Activated T-cell treated with anti-CD3 and anti-CD28 coated beads, Interleukin-2, amount 50 U/mL, for 72 hours (primary cell): ENCODE measurements at places on chromosomes 6 and 20. TPM values are rescaled to one million over a fixed set of nuclear protein-coding genes. Genes with fewer than 3 reads are reported as not detected.

DNA sequence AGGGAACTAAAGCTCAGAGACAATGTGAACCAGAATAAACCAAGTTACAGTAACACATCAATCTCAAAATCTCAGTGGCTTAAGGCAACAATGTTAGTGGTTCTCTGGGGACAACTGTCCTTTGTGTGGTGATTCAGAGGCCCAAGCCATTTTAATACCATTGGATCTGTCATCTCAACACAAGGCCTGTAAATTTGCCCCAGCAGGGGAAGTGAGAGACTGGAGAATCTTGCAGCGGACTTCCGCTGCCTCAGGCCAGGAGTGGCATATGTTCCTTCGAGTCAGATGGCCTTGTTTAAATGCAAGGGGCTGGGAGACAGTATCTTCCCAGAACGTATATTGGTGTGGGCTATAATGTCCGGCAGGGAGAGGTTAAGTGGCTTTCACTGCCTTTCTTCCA, 126.0 kb downstream of the CD83 start:
- H3K36me3 ChIP-seq, result no peaks in the 10 kb centered on the region
- no peaks in the 10 kb centered on the region for H3K27me3 ChIP-seq
- DNase-seq, result no peak
- H3K4me1 ChIP-seq, result peaks cover 11% of the 10 kb centered on the region
- no peak overlapping the region for H3K4me3 ChIP-seq

GRCh38 chr6:4819706-4820283, 43.6 kb downstream of the CDYL start:
- peaks cover 5% of the 10 kb centered on the region for H3K36me3 ChIP-seq
- no peak overlapping the region for H3K4me3 ChIP-seq
- DNase-seq, result no peak
- peaks cover 41% of the 10 kb centered on the region for H3K4me1 ChIP-seq
- H3K27me3 ChIP-seq, result no peaks in the 10 kb centered on the region
- no peak overlapping the region for H3K27ac ChIP-seq

GRCh38 chr20:41001497-41001896, 27.1 kb upstream of the TOP1 start:
- H3K4me1 ChIP-seq, result peaks cover 33% of the 10 kb centered on the region
- H3K4me3 ChIP-seq, result no peak overlapping the region
- H3K36me3 ChIP-seq, result no peaks in the 10 kb centered on the region
- H3K27ac ChIP-seq, result no peak overlapping the region
- no peak for DNase-seq

GRCh38 chr6:4615231-4615630, 161.0 kb upstream of the CDYL start:
- H3K36me3 ChIP-seq, result peaks cover 2% of the 10 kb centered on the region
- no peak overlapping the region for H3K4me3 ChIP-seq
- H3K27ac ChIP-seq, result no peak overlapping the region
- no peak for DNase-seq
- peaks cover 18% of the 10 kb centered on the region for H3K27me3 ChIP-seq
- peaks cover 2% of the 10 kb centered on the region for H3K4me1 ChIP-seq

The MAK gene
- total RNA-seq, result 0.48 TPM

DNA sequence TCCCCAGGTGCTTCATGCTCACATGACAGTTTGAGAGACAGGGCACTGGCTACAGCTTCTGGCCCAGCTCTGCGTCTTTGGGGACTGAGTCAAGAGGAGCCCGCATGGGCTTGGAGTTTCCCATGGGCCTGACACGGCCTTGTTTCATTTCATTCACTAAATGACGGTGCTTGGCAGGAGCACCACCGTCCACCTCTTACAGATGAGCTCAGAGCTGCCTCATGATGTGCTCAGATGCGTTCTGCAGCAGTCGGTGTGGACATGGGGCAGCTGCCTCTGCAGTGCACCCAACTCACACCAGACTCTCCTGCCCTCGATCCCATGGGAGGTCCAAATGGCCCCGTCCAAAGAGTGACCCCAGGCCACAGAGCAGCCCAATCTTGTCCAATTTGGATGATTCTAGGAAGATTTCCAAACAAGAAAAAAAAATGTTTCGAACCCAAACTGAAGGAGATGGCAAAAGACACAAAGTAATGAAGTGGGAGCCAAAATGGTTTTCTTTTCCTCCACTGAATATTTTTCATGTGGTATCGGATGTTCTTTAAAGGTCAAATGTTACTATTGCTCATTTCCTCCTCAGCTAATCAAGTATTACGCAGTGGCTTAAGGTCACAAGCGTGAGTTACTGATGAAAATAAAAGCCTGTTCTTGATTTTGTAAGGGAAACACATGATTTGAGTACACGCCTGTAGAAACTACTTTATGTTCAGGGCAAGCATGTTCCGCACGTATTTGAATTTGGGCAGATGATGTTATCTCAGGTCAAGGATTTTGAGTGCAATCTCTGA, 524.2 kb downstream of the CDH26 start:
- no peak overlapping the region for H3K27ac ChIP-seq
- no peak for DNase-seq
- no peak overlapping the region for H3K4me3 ChIP-seq
- H3K27me3 ChIP-seq, result peaks cover 8% of the 10 kb centered on the region
- H3K36me3 ChIP-seq, result no peaks in the 10 kb centered on the region
- no peaks in the 10 kb centered on the region for H3K4me1 ChIP-seq

The TMEM244 gene
- not detected for total RNA-seq

- H3K4me1 ChIP-seq, result no peaks in the 10 kb centered on the region
- DNase-seq, result no peak
- no peak overlapping the region for H3K4me3 ChIP-seq
- H3K36me3 ChIP-seq, result no peaks in the 10 kb centered on the region
Observed at GRCh38 chr20:15033891-15034290, 696.5 kb upstream of the FLRT3 start.

The BCAS4 gene
- total RNA-seq, result 26.7 TPM

DNA sequence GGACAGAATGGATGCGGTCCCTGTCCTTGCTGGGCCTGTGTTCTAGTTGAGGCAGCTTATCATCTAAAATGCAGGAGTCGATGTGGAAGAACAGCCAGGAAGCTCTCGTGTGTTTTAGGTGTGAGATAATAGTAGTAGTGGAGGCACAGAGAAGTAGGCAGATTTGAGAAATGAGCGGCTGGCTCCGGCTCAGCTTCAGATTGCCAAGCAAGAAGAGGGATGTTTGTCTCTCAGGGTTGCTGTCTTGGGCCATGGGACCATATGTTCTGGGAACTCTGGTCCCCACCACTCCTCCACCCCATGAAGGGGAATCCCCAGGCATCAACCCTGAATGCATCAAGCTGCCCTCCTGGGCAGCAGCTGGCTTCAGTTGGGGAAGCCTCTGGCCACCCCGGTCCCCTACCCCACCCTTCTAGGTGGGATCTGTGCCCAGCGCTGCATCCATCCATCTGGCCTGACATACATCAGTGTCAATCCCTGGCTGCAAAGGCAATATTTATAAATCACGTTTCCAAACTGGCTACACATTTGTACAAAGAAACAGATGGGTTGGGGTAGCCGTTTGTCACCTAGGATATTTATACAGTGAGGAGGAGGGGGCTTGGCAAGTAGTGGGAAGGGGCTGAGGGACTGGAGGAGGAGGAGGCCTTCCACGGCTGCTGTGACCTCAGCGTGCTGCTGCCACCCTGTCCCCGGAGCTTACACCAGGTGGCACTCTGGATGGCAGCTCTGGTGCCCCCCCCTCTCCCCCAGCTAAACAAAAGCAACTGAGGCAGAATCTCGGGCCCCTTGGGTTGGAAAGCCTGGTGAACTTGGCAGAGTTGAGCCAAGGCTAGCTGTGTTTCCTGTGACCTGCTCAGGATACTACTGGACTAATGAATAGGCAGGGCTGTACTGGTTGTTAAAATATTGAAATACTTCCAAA, 64.4 kb downstream of the CD40 start:
- no peak overlapping the region for H3K4me3 ChIP-seq
- H3K27ac ChIP-seq, result no peak overlapping the region
- no peaks in the 10 kb centered on the region for H3K36me3 ChIP-seq

- H3K4me3 ChIP-seq, result no peak overlapping the region
- peaks cover 6% of the 10 kb centered on the region for H3K36me3 ChIP-seq
- no peaks in the 10 kb centered on the region for H3K27me3 ChIP-seq
- no peak for DNase-seq
- peaks cover 13% of the 10 kb centered on the region for H3K4me1 ChIP-seq
- H3K27ac ChIP-seq, result no peak overlapping the region
Observed at GRCh38 chr6:161019324-161019839, 27.8 kb downstream of the MAP3K4 start.

DNA sequence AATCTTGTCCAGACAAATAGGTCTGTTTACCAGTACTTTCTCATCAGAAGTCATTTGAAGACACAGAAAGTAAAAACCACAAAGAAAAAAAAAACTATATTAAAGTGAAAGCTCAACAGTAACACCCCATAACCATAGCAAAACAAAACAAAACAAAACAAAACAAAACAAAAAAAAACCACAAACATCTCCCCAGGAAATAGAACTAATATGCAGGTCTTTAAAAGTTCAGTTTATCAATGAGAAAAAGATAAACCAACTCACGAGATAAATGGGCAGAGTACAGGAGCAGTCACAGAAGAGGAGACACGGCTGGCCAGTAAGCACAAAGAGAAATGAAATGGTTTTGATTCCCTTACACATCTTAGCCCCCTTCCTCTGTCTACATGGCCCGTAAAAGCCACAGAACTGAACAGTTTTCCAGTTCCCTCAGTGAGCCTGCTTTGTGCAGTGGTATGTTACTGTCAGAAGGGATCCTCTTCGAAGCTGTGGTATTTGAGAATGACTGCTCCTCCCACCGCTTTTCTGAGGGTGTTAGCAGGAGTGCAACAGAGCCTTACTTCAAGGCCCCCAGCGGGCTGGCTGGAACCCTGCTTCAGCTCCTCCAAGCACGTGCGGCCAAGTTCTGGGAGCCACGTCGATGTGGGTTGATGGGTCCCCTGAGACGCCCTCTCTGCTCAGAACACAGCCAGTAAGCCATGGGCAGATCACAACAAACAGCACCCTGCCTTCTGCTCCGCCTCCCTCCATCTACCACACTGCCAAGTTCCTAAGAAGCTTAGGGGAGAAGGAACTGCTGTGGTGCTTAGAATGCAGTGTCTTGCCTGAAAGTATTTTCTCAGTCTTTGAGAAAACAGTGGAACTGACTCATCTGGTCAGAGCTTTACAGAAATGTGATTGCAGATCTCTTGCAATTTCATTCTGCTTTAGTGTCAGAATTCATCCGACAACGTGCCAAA, 14.0 kb downstream of the UST start:
- H3K4me3 ChIP-seq, result peak overlapping the region; percentile 73
- DNase-seq, result peak; percentile 57

DNA sequence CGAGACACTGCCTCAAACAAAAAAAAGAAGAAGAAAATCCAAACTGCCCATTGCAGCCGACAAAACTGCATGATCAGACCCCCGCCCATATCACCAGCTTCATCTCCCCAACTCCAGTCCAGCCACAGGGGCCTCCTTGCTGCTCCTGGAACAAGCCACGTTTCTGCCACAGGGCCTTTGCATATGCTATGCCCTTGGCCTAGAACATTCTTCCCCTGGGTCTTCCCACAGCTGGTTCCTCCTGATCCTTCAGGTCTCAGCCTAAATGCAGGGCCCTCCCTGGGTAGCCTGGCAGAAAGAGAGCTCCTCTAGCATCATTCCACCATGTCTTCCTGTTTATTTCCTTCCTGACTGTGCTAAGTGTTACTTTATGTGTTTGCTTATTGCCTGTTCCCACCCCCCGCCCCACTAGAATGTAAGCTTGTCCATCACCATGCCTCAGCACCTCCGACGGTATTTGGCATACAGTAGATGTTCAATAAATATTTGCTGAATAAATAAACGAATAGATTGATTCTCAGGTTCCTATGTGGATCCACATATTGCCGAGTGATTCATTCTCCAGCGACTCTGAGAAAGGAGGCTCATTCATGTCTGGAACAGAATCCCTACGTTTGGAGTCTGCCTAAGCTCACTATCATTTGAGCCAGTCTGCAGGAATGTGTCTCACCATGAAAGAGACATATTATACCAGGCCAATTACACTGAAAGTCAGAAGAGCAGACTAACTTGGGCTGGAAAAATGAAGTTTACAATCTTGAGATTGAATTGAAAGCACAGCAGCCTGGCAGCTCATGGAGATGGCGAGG, 56.1 kb downstream of the NFATC2 start:
- H3K36me3 ChIP-seq, result peaks cover 15% of the 10 kb centered on the region
- H3K27ac ChIP-seq, result no peak overlapping the region
- peaks cover 98% of the 10 kb centered on the region for H3K4me1 ChIP-seq
- no peak overlapping the region for H3K4me3 ChIP-seq

DNA sequence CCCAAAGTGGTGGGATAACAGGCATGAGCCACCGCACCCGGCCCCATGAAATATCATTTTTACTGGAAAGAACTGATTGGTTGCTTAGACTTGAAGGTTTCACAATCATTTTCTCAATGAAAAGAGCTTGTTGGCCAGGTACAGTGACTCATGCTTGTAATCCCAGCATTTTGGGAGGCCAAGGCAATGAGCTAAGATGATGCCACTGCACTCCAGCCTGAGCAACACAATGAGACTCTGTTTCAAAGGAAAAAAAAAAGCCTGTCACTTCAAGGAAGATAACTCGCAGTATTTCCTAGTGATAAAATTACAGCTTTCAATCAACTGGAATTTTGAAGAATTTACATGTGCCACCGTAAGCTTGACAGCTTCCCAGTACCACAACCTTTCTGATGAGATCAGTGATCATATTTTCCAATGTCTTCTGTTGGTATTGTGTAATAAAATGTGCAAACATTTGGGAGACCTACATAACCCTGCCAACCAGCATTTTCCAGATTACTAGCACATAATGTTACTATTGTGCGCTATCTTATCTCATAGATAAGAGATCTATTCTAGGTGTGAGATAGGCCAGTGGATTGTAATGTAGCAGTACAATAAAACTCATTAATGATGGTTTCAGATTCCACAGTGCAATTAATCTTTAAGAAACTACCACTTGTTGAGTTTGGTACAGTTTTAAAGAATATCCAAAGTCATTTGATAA, 7.2 kb downstream of the PNLDC1 start:
- no peak overlapping the region for H3K27ac ChIP-seq
- no peak overlapping the region for H3K4me3 ChIP-seq
- no peak for DNase-seq
- H3K27me3 ChIP-seq, result no peaks in the 10 kb centered on the region
- no peaks in the 10 kb centered on the region for H3K4me1 ChIP-seq

DNA sequence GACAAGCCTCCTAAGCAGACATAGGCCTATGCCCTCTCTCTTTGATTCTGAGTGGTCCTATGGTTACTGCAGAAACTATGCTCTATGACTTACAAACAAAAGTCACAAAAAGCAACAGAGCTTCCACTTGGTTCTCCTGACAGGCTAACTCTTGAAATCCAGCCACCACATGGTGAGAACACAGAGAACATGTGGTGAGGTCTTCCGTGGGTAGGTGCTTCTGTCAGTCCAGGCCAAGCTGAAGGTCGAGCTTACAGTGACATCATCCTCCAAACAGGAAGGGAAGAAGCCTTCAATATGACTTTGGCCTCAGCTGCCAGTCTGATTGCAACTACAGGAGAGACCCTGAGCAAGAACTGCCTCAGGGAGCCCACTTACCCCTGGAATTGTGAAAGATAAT, 265.5 kb downstream of the TBX18 start:
- H3K27me3 ChIP-seq, result no peaks in the 10 kb centered on the region
- no peak overlapping the region for H3K27ac ChIP-seq
- no peak for DNase-seq
